ENCODE measurements at places on chromosomes 3 and 15.

GRCh38 chr3:10283638-10284037 lies 9.1 kb downstream of the GHRL start:
- DNase-seq, result no peak

DNA sequence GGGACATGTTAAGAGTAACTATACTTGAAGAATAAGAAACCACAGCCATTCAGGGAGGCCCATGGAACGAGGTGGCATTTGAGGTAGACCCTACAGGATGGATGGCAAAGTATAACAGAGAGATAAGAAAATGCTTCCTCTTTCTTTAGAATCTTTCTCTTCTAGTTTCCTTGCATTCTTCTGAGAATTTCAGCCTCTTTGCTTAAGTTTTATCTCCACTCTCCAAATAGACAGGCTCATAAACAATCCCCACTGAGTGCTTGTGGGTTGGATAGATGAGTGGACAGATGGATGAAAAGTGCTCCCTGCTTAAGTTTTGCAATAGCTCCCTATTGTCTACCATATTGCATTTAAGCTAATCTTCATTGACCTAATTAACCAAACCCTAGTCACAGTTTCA lies 103.7 kb downstream of the MEX3B start:
- DNase-seq, result no peak

DNA sequence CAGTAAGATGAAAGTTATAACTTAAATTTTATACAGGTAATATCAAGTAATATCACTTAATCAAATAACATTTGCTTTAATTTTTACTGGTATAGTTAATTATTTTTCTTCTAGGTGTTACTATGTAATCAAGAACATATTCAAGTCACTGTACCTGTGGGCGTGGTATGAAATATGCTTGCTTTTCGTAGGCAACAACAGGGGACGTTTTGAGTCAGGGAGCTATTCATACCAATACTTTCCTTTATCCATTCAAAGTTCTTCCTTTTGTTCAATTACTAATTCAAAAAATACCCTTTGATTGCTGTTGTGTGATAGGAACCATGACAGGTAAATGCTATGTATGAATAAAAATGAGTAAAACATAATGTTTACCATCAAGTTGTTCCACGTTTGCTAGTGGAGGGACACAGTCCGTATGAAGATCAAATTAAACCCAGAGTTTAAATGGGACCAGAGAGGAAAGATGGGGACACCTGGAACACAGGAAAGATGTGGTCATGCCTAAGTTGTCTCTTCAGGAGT lies 654.0 kb upstream of the KCNMB2 start:
- DNase-seq, result no peak

- no peak for DNase-seq
Observed at GRCh38 chr15:51450001-51450400, 108.5 kb downstream of the GLDN start.

DNA sequence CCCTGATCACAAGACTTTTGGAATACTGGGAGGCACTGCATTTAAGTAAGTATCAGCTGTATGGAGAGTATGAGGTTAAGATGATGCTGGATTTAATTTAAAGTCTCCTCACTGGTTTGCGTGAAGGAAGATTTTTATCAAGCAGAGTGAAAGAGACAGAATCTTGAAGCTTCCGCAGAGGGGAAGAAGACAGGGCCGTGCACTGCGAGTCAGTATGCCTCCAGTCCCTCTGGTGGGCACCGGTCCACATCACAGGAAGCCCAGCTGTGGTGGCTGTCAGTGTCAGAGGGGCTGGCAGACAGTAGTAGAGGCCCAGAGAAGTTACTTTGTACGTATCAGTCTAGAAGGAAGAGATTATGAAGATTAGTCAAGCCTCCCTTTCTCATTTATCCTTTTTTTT lies 379.0 kb upstream of the TPRG1 start:
- DNase-seq, result no peak

- DNase-seq, result no peak
Observed at GRCh38 chr3:172098698-172099494, 59.5 kb downstream of the FNDC3B start.

GRCh38 chr3:104908761-104909160 lies 457.9 kb upstream of the ALCAM start:
- no peak for DNase-seq

- DNase-seq, result no peak
Observed at GRCh38 chr15:68391121-68391520, 40.8 kb downstream of the ITGA11 start.
